Hematopoietic multipotent progenitor cell treated with erythropoietin and hydrocortisone succinate and interleukin-3 and kit ligand, for 17 days (in vitro differentiated cells): ENCODE measurements at places on chromosomes 5 and 9.

GRCh38 chr5:134561871-134562296, 36.4 kb downstream of the JADE2 start:
- DNase-seq, result no peak

GRCh38 chr9:28820741-28821140, 1247.5 kb upstream of the C9orf72 start:
- no peak for DNase-seq

- peak; percentile 56 for DNase-seq
Observed at GRCh38 chr9:129102791-129103594, 7.6 kb downstream of the CRAT start.

DNA sequence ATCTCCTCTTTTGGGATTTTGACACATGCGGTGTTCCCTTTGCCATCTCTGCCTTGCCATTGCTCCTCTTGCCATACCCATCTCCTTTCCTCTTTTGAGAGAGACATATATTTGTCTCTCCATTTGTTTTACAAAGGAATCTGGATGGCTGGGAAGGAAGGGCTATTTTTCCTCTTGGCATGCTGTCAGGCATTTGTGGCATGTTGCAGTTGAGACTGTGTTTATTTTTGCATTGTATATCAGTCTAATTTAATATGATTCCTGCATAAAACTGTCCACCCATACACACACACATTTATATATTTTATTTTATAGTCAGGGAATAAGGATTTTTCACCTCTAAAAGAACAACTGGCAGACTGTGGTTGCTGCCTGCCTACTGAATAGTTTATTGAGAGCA, 1105.8 kb upstream of the SEMA6A start:
- no peak for DNase-seq

DNA sequence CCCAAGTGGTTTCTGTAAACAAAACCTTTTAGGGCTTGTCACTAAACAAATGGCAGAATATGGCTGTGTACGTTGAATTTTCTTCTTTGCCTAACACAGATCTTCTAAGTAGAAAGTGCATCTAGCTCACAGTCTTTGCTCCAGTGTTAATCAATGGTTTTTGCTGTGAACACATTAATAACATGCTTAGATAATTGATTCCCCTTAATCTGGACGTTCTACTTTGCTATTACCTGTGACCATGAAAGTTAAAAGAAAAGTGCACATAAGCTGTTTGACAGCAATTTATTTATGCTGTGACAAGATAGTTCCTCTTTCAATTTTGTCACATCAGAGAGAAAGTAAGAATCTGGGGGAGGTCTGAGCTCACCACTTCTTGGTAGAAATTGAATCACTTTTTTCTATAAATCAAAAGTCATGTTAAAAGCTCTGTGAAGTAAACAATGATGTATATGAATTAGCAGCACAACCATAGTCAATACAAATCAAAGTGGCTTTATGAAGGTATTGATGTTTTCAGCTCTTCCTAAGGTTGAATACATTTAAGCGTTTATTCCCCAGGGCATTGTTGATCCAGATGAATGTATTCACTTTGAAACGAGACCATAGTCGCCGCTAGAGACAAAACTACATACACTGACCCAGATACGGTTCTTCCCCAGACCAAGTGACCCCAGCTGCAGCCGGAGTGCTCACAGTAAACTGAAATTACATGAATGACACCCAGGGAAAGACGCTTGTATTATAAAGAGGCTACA, 174.6 kb upstream of the ZNF608 start:
- no peak for DNase-seq

DNA sequence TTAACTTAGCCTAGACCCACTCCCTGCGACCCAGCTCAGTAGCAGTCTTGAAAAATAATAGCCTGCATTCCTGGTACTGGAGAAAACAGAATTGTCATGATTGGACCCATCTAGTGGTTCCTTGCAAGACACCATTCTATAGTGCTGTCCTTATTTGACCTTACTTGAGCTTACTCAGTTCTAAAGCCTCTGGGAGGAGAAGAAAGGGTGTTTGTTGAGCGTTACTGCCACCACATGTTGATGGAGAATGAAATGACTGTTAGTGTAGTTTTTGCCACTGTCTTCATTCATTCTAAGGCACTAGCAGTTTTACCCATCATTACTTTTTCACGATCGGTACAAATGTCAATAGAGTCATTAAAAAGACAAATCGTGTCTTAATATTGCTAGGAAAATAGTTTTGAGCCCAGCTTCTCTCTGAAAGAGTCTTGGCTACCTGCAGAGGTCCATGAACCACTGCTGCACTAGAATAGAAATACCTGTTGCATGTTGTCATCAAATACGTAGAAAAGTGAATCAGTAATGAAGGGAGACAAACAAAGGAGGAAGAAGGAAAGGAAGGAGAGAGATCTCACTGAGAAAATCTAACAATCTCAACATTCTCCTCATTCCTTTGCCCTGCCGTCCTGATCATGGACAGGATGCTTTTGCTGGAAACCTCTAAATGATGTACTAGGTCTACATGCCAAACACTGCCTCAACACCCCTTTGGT, 96.0 kb downstream of the LIX1 start:
- no peak for DNase-seq

DNA sequence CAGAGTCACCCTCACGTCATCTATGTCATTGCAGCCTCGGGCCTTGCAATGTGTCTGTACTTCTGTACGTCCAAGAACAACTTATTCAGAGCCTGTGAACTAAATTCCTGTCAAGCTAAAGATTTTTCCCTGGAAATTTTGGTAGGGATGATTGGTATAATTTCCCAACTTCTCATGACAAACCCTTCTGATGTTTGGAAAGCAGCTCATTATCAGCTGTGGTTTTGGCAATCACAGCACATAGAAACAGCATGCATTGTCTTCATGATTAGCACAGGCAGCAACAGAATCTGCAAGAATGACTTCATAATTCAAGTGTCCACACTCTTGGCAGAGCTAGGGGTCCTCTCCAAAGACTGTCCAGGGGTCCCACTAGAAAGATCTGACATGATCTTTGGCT, 49.5 kb downstream of the APBA1 start:
- DNase-seq, result no peak

GRCh38 chr5:81251922-81252321, 18.8 kb downstream of the CKMT2 start:
- DNase-seq, result no peak

DNA sequence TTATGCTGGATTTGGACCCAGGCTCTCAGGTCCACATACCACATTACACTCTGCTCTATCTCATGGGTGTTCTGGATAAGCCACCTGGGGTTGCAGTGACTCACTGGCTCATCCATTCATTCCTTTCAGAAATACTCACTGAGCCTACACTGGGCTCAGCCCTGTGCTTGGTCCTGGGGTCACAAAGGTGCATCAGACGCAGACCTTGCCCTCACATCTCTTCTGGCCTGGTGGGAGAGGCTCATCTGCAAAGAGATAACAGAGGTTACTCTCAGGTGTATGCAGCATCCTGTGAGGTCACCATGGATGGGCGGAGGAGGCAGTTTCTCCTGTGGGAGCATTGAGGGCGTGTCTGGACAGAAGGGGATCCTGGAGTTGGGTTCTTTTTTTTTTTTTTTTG, 12.1 kb downstream of the CDHR2 start:
- DNase-seq, result no peak

DNA sequence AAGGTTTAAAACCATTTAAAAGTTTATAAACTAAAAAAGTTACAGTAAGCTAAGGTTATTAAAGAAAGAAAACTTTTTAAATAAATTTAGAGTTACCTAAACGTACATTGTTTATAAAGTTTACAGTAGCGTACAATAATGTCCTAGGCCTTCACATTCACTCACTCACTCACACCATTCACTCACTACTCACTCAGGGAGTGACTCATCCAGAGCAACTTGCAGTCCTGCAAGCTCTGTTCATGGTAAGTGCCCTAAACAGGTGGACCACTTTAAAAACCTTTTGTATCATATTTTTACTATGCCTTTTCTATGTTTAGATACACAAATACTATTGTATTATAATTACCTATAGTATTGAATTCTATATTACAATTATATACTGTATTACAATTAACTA, 190.8 kb upstream of the RASA1 start:
- no peak for DNase-seq

- DNase-seq, result no peak
Observed at GRCh38 chr5:168740811-168741213, 161.6 kb upstream of the PANK3 start.

DNA sequence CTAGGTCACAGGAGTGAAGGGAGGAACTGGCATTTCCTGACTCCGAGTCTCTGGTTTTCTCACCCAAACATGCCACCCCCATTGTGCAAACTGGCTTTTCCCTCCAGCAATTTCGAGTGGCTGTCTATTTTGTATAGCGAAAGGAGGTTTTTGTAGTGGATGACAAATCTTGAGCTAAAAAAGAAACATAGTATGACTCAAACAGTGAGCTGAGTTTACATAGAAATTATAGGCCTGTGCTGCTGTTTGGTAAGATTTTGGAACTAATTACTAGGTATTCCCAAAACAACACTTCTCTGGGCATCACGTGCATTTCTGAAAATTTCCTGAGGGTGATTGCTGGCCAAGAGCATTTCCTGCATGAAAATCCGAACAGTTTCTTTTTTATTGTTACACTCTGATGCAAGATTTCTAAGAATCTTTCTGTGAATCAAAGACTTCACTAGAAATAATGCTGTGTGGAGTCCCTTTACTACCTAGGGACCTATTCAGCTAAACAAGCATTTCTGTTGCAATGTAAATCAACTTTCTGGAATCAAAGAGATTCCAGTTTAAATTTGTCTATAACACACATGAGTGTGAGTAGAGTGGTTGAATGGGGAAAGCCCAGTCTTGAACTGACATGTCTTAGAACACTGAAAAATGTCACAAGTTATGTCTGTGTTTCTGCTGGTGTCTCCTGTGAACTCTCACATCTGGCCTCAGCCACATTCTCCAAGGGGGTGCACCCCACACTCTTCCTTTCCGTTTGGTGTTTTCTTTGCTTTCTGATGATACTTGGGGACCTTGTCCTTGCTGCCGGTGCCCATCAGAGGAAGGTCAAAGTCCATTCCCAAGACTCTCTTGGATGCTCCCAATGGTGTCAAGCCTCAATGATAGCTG, 33.3 kb upstream of the DAPK1 start:
- DNase-seq, result no peak

- DNase-seq, result no peak
Observed at GRCh38 chr5:113108485-113108884, 131.9 kb downstream of the DCP2 start.

GRCh38 chr5:91955610-91956009, 572.5 kb upstream of the ARRDC3 start:
- DNase-seq, result no peak

- DNase-seq, result no peak
Observed at GRCh38 chr5:98433673-98434072, 339.8 kb upstream of the RGMB start.

DNA sequence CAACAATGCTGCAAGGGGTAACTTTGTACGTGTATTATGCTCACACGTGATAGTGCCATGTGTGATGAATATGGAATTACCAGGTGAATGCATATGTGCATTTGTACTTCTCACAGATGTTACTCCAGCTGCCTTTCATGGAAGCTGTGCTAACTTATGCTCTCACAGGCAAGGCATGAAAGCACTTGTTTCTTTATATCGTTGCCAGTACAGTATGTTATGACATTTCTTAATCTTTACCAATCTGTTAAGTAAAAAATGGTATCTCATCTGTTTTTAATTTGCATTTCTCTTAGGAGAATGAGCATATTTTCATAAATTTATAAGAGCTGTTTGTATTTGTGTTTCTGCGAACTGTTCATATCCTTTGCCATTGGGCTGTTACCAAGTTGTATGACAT, 311.8 kb upstream of the DMRT1 start:
- no peak for DNase-seq

DNA sequence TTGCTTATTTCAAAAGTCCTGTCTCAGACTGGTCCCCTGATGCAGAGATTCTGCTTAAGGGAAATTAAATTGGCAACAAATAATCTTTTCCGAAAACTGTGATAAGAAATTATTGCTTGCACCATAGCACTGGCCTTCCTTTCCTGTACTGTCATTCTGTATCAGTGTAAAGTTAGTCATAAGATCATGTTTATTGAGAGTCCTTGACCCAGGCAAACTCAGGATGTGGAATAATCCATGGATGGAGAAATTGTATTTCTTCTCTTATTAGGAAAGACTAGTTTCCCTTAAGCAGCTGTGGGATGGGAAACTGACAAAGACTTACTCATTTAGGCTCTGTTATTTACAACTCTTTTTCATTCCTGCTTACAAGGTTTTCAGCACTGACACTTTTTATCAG, 83.0 kb upstream of the RANBP6 start:
- no peak for DNase-seq

- DNase-seq, result no peak
Observed at GRCh38 chr5:129345213-129345924, 114.7 kb upstream of the ADAMTS19 start.

DNA sequence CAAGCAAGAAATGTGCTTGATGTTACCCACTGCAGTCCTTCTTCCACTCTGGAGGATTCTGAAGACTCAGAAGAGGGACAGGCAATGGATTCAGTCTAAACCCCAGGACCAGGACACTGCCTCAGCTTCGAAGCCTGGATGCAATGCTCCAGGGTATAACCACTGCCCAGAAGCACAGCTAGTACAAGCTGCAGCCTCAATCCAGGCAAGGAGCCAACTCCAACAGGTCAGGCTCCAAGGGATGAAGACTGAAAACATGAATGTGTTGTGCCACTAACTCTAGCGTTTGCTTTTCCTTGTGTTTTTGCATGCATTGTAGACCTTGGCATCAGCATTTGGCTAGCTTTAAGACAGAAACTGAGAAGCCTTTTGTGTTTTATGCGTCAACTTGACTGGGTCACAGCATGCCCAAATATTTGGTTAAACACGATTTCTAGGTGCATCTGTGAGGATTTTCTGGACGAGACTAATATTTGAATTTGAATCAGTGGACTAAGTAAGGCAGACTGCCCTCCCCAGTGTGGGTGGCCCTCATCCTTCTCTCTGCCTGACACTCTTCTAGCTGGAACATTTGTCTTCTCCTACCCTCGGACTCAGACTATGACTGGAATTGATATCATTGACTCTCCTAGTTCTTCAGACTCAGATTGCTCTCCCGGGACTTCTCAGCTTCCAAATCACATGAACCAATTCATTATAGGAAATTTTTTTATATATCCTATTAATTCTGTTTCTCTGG, 20.5 kb upstream of the GPX3 start:
- DNase-seq, result no peak

- DNase-seq, result no peak
Observed at GRCh38 chr9:1505489-1505888, 455.3 kb downstream of the DMRT2 start.

DNA sequence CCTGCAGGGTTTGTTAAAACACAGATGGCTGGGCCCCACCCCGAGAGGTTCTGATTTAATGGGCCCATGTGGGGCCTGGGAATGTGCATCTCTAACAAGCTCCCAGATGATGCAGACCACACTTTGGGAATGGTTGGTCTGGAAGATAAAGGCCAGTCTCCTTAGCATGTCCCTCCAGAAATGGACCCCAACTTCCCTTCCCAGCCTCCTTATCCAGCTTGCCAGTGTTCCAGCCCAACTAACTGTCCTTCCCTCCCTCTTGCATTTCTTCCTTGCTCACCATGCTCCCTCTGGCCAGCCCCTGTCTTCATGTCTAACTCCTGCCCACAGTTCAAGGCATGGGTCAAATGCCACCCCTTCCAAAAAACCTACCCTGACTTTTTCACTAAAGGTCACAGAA, 196.1 kb upstream of the TBC1D2 start:
- DNase-seq, result no peak
